ENCODE measurements at places on chromosomes 2 and 18.

GRCh38 chr2:113963965-113964364 lies 74.1 kb downstream of the ACTR3 start:
- no peak for DNase-seq

DNA sequence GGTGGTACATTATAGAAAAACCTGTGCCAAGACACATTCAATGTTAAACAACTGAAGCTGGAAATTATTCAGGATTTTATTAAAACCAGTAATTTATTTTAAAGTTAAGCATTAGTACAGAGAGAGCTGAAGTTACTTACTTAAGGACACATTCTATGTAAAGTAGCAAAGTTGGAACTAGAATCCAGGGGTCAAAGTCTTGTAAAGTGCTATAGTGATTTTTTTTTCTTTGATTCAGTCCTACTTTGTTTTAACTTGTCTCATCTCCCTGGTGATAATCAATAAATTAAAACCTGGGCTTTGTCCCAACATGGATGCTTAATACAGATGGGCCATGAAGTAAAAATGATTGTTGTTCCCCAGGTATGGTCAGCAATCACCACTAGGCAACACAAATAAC lies 1271.8 kb upstream of the CHAC2 start:
- DNase-seq, result no peak

GRCh38 chr18:79974025-79974654 lies 9.7 kb downstream of the HSBP1L1 start:
- DNase-seq, result no peak

DNA sequence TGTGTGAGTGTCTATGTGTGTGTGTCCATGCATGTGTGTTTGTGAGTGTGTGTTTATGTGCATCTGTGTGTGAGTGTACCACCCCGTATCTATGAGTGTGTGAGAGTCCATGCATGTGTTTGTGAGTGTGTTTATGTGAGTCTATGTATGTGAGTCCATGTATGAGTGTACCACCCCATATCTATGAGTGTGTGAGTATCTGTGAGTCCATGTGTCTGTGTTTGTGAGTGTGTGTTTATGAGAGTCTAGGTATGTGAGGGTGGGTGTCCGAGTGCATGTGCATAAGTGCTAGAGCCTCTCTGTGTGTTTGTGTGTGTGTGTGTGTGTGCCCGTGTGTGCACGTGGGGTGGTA lies 86.0 kb upstream of the ATG16L1 start:
- DNase-seq, result no peak

- no peak for DNase-seq
Measured at GRCh38 chr2:96359310-96359709, 23.7 kb downstream of the NCAPH start.

DNA sequence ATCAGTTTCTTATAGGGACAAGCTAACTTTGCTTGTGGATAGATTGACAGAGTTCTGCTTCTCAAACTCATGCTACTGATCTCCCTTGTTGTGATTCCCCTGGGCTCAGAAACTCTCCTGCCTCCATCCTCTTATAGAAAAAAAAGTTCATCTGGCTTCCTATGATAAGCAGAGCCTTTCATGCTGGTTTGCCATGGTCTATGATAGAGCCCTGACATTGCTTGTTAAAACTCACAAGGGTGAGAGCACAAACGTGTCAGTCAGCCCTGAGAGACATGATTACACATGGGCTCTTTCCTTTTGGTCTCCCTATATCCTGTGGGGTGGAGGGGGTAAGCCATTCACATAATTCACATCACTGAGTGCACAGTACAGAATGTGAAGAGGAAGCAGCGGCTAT lies 121.8 kb downstream of the TDRD15 start:
- DNase-seq, result no peak

- DNase-seq, result no peak
Measured at GRCh38 chr18:79680100-79680879, 687 bp downstream of the CTDP1 start.

- DNase-seq, result no peak
Measured at GRCh38 chr2:120472891-120473309, 127.0 kb downstream of the INHBB start.

- no peak for DNase-seq
Measured at GRCh38 chr18:68314403-68314802, 400.5 kb downstream of the TMX3 start.

DNA sequence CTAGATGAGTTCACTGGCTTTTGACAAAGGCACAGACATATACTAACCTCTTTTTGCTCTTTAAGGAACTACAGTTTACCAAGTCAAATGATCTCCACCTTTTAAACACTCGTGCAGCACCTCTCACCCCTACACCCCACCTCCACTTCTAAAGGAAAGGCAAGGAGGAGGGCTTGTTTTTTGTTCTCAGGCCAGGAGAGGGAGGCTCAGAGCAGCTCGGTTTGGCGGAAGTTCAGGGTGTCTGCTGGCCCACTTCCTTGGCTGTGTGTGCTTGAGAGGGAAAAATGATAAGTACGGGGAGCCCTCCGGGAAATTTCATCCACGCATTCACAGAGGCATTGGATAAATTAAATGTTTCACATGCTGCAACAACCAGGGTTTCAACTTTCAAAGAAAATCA lies 667.9 kb downstream of the BCL11A start:
- DNase-seq, result no peak

DNA sequence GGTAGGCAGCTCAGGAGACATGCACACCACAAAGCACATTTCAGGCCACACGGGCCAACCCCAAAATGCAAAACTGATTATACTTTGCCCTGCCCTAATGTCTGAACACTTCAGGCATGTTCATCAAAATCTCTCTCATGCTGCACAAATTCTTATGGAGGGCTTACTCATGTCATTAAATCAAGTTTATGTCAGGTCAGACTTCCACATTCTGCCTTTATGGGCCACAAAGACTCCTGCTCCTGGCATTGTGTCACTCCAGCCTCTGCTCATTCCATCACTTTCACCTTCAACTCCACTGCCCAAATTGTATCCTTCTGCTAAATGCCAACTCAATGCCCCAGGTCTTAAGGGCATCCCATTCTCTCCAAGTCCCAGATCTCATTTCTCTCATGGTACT lies 9.2 kb downstream of the UXS1 start:
- peak; percentile 7 for DNase-seq

DNA sequence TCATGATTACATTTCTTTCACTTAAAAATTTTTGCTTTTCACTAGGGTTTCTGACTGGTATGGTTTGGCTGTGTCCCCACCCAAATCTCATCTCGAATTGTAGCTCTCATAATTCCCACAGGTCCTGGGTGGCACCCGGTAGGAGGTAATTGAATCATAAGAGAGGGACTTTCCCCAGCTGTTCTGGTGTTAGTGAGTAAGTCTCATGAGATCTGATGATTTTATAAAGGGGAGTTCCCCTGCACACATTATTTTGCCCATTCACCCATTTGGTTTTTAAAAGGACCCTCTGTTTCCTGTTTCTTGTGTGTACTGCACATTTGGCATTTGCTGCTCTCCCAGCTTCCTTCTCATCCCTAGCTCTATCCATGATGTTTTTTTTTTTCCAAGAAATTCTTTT lies 27.8 kb upstream of the NETO1 start:
- DNase-seq, result no peak

GRCh38 chr2:218395456-218395825 lies 4.2 kb upstream of the CTDSP1 start:
- DNase-seq, result no peak

DNA sequence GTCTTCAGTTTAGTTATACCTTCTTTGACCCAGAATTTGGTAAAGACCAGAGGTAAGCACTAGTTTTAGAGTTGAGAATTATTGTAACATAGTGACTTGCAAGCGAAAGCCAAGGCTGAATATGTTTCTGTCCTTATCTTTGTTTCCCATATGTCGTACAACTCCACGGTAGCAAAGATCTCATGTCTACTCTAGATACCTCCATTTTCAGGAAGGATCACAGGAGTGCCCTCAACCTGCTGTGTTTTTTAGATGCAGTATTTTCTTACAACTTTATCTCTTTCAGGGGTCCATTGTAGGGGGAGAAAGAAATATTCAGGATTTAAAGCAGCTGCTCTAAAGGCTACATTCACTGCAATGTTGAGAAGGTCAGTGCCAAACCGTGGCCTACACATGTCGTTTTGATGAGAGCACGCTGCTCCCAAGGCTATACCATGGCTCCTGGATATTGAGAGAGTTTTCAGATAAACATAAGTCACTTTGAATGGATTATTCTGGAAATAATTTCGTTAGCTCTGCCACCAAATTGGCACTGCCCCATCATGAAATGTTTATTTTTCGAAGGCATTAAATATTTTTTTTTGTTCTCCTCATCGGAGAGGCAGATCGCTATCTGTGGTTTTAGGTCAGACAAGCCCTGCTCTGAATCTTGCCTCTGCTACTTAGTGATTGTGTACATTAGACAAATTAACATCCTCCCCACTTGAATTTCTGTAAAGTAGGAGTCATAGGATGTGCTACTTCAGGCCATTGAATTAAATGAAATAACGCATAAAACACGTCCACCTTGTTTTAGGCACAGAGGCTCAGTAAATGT lies 2.1 kb downstream of the RHBDD1 start:
- DNase-seq, result no peak

GRCh38 chr18:60549338-60549960 lies 176.9 kb upstream of the MC4R start:
- DNase-seq, result no peak

DNA sequence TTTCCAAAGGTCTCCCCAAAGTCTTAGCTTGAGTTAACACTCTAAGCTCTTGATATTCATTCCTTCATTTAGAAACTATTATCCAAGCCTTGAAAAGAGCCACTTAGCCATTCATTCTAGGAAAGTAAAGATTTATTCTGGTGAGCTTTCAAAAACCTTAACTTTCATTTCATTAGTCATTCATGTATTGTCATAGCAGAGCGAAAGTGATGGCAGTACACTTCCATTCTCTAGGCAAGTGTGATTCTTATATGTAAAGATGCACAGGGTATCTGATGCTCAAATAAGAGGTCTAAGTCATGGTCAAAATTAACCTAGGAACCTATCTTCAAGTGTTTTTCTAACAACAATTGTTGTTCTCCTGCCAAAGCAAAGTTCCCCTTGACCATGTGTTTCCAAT lies 553.0 kb upstream of the FANCL start:
- no peak for DNase-seq

All from GDM1 (cell line).